ENCODE measurements at places on chromosomes 6 and 20.

DNA sequence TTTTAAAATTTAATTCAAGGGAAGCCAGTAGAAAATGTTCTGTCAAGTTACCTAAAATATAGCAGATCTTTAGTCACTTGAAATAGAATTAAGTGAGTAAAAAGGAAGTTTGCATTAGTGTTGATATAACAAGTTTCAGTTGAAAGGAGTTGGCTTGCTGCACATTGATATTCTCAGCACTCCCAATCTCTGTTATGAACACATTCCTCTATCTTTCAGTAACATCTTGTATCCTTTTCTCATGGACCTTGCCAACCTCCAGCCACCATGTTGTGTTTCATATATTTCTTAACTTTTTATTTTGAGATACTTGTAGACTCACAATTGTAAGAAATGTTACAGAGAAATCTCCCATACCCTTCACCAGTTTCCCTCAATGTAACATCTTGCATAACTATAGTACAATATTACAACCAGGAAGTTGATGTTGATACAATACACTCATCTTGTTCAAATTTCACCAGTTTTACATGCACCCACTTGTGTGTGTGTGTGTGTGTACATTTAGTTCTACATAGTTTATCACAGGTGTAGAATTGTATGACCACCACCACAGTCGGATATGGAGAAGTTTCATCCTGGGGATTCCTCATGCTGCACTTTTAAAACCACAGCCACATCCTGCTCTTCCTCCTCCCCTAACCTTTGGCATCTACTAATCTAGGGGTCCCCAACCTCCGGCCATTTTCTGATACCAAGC lies 20.2 kb upstream of the PAQR8 start:
- no peak for DNase-seq

- no peak for DNase-seq
Measured at GRCh38 chr6:104604685-104605084, 255.0 kb downstream of the HACE1 start.

- DNase-seq = no peak
Measured at GRCh38 chr6:99353126-99353525, 3.7 kb upstream of the FAXC start.

DNA sequence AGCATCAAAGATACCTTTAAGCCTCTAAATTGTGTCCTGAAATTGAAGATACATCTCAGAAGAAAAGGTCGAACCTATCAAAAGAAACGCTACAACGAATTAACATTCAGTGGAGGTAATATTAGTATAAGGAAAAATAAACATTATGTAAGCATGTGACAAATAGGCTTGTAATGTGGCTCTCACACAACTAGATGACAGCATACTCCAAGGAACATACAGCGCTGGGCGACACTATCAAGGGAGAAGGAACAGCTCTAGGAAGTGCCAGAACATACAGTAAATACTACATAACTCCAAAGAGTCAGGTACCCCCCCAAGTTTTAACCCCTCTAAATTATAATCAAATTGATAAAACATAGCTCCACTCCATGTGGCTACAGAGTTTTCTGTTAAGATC lies 103.5 kb downstream of the LAMP5 start:
- peak; percentile 10 for DNase-seq

GRCh38 chr6:52598123-52598823 lies 21.4 kb upstream of the TRAM2 start:
- DNase-seq = peak; percentile 80

DNA sequence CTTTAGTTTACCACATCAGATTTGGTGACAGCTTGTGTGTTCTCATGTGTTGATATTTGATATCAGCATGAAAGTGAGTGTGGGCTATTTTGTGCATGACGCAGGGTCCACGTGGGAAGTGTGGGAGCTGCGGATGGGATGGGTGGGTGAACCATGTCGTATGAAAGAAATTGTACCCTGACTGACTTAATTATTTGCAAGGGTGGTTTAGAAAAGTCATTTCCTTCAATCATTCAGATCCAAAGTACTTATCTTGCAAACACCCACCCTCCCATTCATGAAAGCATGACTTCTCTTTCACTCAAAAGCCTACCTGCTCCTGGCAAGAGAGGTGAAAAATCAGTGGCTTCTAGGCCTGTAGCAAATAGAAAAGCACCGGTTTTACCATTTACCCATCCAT lies 91.8 kb upstream of the BACH2 start:
- no peak for DNase-seq

DNA sequence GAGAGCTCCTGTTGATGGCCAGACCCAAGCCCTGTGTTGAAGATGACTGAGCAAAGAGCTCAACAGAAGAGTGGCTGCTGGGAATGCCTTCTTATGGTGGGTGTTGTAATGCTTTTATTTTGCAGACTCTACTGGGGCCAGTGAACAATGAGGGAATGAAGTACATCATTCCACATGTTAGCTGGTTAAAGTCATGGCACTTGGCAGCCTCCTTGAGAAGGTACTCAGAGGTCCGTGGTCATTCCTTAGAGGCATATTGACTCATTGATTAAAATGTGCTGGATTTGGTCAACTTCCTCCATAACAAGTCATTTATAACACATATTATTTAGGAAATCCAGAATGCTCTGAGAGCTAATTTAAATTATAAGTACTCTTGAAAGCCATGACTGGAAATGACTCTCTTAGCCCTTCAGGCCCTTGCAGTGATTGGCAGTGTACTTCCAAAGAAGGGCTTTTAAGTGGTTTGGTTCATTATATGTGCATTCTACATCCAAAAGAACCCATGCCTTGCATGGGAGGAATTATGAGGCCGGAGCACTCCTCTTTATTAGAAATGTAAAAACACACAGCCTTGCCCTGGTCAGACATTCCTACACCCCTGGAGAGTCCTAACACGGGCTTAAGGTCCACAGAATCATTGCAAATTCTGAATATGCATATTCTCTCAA lies 976.9 kb downstream of the KIF16B start:
- no peak for DNase-seq

DNA sequence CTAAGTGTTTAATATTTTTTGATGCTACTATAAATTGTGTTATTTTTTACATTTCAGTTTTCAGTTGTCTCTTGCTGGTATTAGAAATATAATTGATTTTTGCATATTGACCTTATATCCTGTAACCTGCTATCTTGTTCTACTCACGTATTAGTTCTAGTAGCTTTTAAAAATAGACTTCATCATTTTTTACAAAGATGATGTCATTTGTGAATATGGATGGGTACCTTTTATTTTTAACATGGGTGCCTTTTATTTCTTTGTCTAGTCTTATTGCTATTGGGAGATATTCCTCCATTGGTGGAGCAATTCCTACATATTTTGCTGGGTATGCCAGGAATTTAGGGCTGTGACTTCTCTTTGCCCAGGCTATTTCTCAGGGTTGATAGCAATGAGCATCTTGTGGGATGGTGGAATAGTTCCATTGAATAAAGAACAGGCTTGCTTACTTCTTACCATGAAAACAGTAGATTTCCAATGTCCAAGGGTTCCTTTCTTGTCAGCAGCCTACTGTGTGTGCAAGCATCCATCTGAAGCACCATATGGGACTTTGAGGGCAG lies 149.7 kb downstream of the CARMIL1 start:
- DNase-seq = no peak

GRCh38 chr6:6772751-6773150 lies 184.2 kb downstream of the LY86 start:
- DNase-seq = no peak

GRCh38 chr20:53296451-53297153 lies 297.0 kb downstream of the ZNF217 start:
- peak; percentile 20 for DNase-seq

DNA sequence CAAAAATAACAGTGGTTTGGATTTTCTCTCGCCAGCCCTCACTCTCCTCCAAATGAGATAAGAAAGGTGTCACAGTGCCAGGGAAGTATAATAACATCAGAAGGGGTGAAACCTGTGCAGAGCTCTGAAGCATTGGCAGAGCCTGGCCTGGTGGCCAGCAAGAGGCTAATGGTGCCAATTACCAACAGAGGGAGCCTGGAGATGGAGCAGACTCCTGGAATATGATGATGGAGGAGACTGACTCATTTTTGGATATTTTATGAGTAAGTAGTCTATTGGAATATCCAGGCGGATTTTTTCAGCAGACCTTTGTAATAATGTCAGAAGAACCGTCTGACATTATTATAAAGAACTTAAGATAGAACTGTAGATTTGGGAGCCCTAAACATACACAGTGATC lies 442.6 kb upstream of the MARCKS start:
- DNase-seq = no peak

DNA sequence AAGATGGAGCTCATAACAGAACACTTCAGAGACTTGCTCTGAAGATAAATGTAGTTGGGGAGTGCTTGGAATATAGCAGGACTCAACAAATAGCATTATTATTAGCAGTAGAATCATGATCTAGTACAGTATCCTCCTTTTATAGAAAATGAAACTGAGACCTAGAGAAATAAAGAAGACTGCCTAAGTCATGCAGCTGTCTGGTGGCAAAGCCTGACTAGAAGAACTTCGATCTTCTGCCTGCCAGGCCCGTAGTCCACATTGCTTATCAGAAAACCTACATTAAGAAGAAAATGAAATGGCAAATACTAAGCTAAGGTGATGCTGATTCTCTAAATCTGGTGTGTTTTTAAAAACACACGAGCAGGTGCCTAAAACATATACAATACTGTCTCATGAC lies 46.4 kb upstream of the DST start:
- DNase-seq = no peak

GRCh38 chr6:98843271-98844243 lies 9.2 kb downstream of the POU3F2 start:
- no peak for DNase-seq

- DNase-seq = no peak
Measured at GRCh38 chr6:15110726-15111354, 135.0 kb upstream of the JARID2 start.

DNA sequence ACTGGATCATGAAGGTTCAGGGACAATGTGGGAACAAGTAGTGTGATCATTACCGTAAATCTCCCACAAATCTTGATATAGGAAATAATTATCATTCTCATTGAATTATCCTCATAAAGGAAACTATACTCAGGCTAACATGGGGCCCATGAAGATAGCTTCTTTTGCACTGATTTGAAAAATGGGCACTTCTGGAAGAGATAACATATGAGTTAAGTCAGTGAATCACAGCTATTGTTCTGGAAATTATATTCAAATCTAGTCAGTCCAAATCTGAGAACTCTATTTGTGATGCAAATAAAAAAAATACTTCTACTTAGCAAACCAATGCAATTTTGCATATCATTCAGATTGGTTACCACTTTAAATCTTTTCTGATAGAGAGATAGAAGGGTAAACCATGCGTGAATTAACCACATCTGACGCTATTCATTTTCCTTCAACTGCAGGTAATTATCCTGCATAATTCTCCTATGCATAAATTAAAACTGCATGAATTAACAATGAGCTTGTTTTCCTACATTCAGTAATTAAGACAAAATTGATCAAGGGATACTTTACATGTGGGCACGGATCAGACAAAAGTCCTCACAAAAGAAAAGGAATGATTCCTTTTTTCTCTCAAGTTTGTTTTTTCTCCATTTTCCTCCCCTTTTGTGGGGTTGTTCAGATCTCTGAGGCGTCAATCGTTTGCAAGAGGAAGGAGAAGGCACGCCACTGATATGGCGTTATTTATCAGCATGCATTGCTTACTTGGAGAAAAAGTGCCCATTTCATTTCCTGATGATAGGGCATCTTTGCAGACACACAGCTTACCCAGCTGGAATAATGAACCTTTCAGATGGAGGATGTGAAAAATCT lies 36.4 kb downstream of the RIPOR2 start:
- no peak for DNase-seq

- DNase-seq = no peak
Measured at GRCh38 chr6:143964674-143965081, 43.4 kb downstream of the PLAGL1 start.

GRCh38 chr6:89079511-89080234 lies 878 bp upstream of the PNRC1 start:
- DNase-seq = peak; percentile 50

- no peak for DNase-seq
Measured at GRCh38 chr6:167670938-167671338, 155.8 kb upstream of the AFDN start.

DNA sequence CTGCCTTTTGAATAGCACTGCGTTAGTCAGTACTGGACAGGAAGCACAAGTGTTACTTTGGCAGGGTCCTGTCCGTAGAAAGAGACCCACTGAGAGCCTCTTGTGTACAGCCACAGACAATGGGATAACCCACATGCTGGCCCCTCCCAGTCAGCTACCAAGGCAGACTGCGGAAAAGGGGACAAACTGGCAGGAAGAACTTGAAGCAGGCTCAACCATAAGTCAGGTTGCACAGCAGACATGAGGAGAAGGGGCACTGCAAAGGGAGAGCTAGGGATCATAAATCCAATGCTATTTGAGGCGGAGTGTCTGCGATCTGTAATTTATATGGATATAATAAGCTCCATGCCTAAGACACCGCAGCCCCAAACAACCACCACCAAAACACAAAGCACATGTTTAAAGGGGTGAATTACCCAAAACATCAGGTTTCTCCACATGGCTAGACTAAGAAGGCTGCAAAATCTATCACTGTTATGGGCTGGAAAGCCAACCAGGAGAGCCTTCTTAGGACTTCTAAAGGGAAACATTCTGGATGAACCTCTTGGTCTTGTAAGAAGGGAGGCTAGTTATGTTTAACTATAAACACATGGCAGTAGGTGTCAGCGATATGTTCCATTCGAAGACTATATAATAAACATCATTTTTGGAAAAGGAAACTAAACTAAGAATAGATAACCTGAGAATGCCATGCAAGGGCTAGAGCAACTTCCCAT lies 141.7 kb downstream of the BACH2 start:
- no peak for DNase-seq

DNA sequence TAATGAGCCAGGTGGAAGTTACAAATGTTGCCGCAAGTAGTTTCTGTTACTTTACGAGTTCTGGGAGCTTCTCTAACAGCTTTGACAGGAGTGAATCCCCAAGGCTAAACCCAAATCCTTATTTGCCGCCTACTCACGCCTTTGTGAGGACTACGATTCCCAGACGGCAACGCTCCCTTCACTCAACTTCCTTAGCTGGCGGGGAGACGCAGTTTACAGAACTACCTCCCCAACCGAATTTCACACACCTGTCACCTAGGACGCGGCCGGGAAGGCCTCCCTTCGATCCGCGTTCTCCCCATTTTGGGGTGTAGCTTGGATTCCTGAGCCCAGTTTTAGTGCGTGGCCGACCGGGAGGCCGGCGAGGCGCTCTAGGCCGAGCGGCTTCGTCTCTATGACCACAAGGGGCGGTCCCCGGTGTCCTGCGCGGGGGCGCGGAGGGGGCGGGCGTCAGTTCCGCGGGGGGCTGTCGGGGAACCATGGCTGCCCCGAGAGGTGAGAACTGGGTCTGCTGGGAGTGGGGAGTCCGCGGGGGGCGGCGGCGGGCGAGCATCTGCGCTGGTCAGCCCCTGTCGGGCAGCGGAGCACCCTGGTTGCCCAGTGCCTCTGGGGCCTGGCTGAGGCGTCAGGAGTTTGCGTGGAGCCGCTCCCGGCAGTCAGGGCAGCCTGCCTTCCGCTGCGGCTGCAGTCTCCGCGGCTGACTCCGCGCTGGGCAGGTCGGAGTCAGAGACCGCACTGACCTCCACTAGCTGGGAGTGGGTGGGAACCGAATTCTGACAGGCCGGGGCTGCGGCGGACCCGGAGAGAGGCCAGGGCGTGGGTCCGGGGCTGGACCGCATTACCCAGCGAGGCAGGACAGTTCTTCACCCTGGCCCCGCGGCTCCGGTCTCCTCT lies at the start of gene SLC35A1:
Gene SLC35A1 (plus strand): TSS at position 450 of the 894 bp plus-strand sequence. CDS start 30 bp downstream, at position 480.
- peak; percentile 92 for DNase-seq

GRCh38 chr6:16232086-16232485 lies 6.3 kb upstream of the GMPR start:
- DNase-seq = no peak

GRCh38 chr20:32906200-32906599 lies 47.5 kb downstream of the EFCAB8 start:
- DNase-seq = no peak

All from erythroblast (primary cell).